Upper lobe of right lung (tissue), 1 donor: ENCODE measurements at places on chromosomes 7 and 10. TPM values are rescaled to one million over a fixed set of nuclear protein-coding genes. Genes with fewer than 3 reads are reported as not detected.

Gene LIPK
- total RNA-seq = not detected

Gene TMEM213
- 9.6 TPM for total RNA-seq

DNA sequence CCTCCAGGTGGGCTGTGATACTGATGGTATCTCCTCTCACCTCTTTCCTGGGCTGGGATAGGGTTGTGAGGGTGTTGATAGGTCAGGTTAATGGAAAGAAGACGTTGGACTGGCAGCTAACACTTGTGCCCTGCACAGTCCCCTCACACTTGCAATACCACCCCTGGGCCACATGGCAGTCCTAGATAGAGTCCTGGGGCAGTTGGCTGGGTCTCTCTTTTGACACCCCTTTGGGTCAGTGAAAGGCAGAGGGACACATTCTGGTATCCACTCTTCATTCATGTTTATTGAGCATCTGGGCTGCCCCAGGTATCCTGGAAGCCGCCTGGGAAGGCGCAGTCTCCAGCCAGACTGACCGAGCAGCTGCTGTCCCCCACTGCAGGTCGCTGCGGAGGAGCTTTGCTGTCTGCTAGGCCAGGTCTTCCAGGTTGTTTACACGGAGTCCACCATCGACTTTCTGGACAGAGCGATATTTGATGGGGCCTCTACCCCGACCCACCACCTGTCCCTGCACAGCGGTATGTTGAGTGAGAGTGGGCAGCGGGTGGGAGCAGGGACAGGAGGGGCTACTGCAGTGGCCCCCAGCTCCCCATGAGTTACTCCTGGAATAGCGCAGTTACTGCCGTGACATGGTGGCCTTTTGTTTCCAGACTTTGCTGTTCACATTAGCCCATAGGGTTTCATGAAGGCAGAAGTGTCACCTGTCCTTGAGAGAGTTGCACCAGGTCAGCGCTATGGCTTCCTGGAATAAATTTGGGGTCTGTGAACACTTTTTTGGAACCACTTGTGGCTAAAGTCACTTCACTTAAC, 19.1 kb downstream of the NACAD start:
- no peak overlapping the region for H3K4me3 ChIP-seq
- DNase-seq = no peak
- no peak overlapping the region for H3K27ac ChIP-seq

DNA sequence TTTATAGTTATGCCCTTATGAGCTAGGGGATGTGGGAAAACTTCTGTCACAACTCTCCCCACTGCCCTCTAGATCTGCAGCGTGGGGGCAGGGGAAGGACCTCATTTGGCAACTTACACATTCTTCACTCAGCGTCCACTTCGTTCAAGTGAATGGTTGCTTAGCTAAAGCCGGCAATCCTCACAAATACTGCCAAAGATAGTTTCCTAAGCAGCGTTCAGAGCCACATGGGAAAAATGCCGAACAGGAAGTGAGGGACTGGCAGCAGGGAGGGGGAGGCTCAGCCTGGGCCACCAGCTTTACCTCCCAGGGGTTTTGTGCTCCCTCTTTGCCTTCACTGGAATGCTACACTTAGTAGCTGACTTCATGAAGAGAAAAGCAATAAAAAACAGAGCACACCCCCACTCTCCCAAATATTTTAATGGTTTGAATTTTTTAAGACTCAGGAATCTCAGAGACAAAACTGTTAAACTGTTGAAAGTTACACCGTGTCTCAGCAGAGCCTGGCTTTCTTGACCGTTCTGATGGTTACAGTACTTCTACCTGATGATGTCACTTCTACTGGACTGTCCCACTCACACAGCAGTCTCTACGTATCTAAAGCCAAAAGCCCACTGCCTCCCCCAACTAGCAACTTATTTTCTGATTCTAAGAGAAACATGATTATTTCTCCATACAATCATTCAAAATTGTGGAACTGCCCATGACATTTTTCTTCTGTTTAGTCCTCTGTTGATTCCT, 10.4 kb downstream of the GRM3 start:
- H3K36me3 ChIP-seq = no peaks in the 10 kb centered on the region
- no peaks in the 10 kb centered on the region for H3K4me1 ChIP-seq
- DNase-seq = peak; percentile 60
- no peak overlapping the region for H3K4me3 ChIP-seq
- H3K27ac ChIP-seq = no peak overlapping the region

DNA sequence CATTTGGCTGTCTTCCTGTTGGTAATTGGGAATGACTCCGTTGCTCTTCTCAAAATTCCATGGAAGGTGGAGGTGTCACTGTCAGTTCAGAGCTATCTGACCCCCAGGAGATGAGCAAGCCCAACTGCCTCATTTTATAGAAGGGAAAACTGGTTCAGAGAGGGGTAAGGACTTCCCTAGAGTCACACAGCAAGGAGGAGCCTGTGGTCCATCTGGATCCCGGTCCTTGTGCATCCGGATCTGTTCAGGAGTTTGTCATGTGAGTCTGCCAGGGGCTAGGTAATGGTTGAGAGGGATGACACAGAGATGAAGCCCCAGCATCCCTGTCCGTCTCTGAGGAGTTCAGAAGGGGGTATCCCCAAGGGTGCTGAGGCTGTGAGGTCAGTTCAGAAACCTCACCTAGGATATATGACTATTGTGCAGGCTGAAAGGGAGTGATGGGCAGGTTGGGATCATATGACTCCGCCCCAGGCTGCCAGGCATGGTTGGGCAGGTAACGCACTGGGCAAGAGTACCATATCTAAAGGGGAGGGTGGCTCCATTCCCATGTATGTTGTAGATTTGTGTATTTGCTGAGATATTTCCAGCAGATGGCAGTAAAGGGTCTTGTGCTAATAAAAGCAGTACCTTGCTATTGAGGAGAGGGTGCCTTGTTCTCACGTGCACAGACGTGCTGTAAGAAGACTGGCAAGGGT, 16.0 kb upstream of the SLC29A3 start:
- no peak for DNase-seq
- H3K27ac ChIP-seq = no peak overlapping the region

Gene GHRHR
- not detected for total RNA-seq

GRCh38 chr10:124568848-124569622, 107.4 kb downstream of the LHPP start:
- no peaks in the 10 kb centered on the region for H3K27me3 ChIP-seq
- no peaks in the 10 kb centered on the region for H3K36me3 ChIP-seq
- H3K4me3 ChIP-seq = no peak overlapping the region
- peak; percentile 46 for DNase-seq
- H3K4me1 ChIP-seq = no peaks in the 10 kb centered on the region
- no peak overlapping the region for H3K27ac ChIP-seq
